Head of caudate nucleus (tissue), 42 donors: ENCODE measurements at places on chromosomes 6 and 20.

GRCh38 chr20:32877507-32877906, 18.8 kb downstream of the EFCAB8 start:
- DNase-seq = no peak

DNA sequence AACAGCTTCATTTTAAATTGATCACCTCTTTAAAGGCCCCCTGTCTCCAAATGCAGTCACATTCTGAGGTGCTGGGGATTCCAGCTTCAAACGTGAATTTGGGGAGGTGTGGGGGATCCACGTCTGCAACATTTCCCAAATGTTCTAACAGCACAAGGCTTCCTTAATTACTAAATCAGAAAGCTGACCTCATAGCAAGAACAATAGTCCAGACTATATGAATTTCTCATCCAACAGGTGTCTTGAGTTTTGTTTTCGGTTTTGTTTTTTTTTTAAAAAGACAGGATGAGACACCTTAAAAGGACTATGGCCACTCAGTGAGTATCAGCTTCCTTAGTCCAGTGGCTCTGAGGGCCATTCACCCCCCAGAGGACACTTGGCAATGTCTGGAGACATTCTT, 11.5 kb downstream of the ATP9A start:
- no peak for DNase-seq

DNA sequence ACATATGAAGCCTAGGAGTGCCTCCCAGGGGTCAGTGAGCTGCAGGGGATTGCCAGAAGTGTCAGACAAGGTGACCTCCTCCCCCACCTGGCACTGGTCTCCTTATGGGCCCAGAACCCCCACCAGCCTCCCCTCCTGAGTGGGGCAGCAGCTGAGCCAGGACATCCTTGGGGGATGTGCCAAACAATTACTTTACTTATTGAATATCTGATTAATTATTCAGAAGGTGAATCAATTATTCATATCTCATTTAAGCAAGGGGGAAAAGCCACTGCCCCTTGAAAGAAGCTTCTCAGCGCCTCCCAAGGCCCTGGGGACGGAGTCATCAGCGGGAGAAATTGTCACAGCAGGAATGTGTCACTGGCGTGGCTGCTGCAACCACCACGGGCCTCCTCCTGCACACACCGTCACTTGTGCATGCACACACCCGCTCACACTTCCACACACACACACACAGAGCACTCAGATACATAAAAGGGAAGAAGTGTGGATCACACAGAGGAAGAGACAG, 123.4 kb upstream of the MAFB start:
- DNase-seq = no peak

- DNase-seq = no peak
Measured at GRCh38 chr6:100614933-100615332, 150.2 kb upstream of the SIM1 start.

DNA sequence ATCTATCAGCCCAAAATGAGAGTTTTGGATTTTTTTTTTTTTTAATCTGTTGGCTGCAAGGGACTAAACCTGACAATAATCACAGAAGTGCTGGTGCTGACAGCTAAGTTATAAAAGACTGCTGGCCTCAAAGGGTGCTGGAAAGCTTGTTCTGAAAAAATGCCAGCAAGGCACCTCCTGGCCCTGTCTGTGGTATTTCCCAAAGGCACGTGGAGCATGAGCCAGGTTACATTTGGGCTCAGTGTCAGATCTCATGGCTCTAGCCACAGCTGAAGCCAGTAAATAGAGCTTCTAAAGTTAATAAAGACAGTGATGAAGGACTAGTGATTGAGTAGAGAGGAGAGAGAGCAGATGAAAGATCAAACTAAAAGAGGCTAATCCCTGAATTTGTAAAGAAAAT, 178.9 kb downstream of the FUT9 start:
- no peak for DNase-seq

- DNase-seq = peak; percentile 85
Measured at GRCh38 chr6:151390851-151391470, 398 bp downstream of the ZBTB2 start.

GRCh38 chr6:54053881-54054391, 57.3 kb upstream of the MLIP start:
- DNase-seq = no peak

DNA sequence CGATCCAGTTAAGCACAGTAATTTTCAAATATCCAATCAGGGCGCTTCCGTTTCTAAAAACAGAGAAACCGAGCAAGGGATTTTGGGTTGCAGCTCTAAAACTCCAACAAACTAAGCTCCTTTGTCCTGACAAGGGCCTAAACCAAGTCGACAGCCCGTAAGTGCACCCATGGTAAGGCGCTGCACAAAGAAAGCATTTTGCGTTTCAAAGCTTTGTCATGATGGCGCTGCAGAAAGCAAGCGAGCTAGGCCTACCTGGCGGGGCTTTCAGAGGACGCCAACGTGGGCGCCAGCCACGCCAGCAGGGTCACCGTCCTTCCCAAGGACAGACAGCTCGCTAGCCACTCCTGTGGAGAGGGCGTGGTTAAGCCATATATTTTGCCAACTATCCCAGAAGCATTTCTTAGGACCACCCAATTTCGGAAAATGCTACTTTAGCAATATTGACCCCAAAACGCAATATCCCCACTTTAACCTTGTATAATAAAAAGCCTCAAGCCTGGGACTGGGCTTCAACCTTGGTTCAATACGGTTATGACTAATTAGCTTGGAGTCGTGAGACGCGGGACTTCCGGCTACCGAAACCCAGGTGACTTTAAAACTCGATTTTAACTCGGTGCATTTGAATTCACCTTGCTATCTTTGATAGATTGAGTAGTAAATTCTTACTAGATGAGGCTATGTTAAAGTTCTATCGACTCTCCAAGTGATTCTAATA, 53.8 kb downstream of the TRIM38 start:
- DNase-seq = no peak

GRCh38 chr6:128482642-128483041, 37.8 kb downstream of the PTPRK start:
- DNase-seq = no peak

DNA sequence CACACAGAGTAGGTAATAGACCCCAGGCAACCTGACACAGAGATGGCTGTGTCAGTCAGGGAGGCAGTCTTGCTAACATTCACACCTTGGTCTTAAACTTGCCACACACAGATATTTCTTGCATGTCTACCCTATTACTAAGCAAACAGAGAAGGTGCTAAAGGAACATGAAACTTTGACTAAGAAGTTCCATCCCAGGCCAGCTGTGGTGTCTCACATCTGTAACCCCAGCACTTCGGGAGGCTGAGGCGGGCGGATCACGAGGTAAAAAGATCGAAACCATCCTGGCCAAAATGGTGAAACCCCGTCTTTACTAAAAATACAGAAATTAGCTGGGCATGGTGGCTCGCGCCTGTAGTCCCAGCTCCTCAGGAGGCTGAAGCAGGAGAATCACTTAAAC, 222.4 kb upstream of the JARID2 start:
- no peak for DNase-seq

- no peak for DNase-seq
Measured at GRCh38 chr6:129597023-129597713, 112.8 kb downstream of the ARHGAP18 start.

DNA sequence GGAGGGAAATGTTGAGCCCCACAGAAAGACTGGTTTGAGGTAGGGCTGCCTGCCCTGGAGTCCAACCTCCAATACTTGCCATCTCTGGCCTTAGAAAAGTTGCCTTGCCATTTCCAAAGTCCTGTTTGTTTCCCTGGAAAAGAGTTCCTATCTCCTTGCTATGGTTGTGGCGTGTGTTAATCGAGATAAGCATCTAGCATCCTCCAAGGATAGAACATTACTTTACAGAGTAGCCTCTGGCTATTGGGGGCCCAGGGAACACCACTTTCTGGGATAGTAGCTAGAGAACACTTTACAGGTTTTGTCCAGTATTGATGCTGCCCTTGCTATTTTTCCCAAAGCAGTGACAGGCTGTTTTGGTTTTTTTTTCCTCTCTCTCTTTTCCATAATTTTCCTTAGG, 57.4 kb upstream of the SASH1 start:
- DNase-seq = no peak

DNA sequence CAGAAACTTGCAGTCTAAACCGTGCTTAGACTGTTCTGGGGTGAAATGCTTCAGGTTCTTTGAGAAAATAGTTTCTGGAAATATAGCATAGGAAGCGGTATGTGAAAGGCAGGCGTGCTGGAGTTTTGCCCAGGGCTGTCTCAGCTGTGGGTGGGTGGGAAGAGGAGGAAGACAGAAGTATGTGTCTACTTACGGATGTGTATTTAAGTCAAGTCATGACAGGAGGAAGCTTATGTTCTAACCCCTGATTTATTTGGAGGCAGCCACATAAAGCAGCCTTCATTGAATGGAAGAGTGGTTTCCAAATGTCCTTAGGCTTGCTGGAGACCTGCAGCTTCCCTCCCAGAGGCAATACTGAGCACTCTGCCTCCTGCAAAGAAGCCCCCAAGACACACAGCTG, 345.8 kb upstream of the PRND start:
- peak; percentile 37 for DNase-seq
